Esophagus squamous epithelium (tissue), 5 donors: ENCODE measurements at places on chromosomes 3 and 15. TPM values are rescaled to one million over a fixed set of nuclear protein-coding genes. Genes with fewer than 3 reads are reported as not detected.
A peak's percentile ranks its signal among the peaks of the same experiment; 100 is the strongest.

Gene SEMA3G
- 4.6 TPM for total RNA-seq

Gene TUSC7
- not detected for total RNA-seq

DNA sequence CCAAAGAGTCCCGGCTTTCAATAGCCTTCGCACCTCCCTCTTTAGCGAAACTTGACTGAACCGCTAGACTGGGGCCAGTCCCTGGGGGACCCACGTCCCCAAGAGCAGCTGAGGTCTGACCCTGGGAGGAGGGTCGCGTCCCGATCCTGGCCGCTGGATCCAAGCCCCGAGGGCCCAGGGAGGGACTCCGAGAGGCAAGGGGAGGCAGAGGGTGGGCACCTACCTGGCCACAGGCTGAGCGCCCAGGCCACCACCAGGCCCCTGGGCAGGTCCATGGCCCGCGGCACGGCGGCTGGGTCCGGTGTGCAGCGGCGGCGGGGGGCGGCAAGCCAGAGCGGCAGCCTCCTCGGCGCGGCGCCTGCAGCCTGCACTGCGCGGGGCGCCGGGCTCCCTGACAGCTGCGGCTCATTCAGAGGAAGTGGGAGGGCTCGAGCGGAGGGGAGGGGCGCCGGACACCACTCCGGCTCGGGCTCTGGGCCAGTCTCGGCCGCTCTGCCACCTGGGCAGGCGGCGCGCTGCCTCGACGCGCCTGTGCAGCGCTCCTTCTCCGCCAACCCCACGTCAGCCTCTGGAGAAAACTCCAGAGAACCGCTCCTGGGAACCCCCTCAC lies at the start of gene ITGA11:
Gene ITGA11 (minus strand): TSS at position 372 of the 610 bp plus-strand sequence. CDS start 97 bp downstream, at position 275.
- H3K4me1 ChIP-seq = peaks cover 20% of the 10 kb centered on the region
- no peak for DNase-seq
- peak within 1 kb of the TSS; percentile 62 for H3K4me3 ChIP-seq
- H3K36me3 ChIP-seq = no peaks in the 10 kb centered on the region
- H3K27me3 ChIP-seq = peaks cover 93% of the 10 kb centered on the region

DNA sequence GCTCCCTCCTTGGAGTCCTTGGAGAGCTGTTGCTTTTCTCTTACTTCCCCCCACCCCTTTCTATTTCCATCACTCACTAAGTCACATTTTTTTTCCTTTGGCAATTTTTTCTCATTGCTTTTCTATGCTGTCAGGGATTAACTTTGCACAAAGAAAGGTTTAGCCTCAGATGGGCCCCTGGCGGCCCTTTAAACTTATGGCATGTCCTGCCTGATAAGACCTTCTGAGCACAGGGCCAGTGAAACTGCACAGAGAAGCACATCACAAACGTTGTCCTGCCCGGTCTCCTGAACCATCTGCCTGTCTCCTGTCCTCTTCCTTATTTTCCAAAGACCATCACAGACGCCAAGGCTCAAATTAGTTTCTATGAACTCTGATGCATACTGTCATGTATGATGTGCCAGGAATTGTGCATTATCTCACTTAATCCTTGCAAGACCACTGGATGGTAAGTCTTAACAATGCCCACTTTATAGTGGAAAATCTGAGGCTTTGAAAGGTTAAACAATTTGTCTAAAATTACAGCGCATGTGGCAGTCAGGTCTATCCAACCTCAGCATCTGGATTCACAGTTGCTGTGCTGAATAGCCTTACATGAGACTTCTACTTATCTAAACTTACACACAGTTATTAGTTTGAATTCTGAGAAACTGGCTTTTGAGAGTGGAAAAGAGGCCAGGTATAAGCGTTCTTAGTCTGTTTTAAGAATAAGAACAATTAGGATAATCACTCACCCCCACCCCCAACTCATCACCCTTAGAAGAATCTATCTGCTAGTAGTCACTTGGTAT lies 648.1 kb downstream of the NTRK3 start:
- no peak overlapping the region for H3K27ac ChIP-seq
- H3K4me1 ChIP-seq = peaks cover 8% of the 10 kb centered on the region
- DNase-seq = no peak
- H3K36me3 ChIP-seq = no peaks in the 10 kb centered on the region
- H3K27me3 ChIP-seq = no peaks in the 10 kb centered on the region
- no peak overlapping the region for H3K4me3 ChIP-seq

GRCh38 chr15:27686971-27687370 lies 412.1 kb downstream of the OCA2 start:
- H3K4me1 ChIP-seq = no peaks in the 10 kb centered on the region
- no peak overlapping the region for H3K4me3 ChIP-seq
- H3K36me3 ChIP-seq = no peaks in the 10 kb centered on the region
- H3K27me3 ChIP-seq = no peaks in the 10 kb centered on the region
- H3K27ac ChIP-seq = no peak overlapping the region

DNA sequence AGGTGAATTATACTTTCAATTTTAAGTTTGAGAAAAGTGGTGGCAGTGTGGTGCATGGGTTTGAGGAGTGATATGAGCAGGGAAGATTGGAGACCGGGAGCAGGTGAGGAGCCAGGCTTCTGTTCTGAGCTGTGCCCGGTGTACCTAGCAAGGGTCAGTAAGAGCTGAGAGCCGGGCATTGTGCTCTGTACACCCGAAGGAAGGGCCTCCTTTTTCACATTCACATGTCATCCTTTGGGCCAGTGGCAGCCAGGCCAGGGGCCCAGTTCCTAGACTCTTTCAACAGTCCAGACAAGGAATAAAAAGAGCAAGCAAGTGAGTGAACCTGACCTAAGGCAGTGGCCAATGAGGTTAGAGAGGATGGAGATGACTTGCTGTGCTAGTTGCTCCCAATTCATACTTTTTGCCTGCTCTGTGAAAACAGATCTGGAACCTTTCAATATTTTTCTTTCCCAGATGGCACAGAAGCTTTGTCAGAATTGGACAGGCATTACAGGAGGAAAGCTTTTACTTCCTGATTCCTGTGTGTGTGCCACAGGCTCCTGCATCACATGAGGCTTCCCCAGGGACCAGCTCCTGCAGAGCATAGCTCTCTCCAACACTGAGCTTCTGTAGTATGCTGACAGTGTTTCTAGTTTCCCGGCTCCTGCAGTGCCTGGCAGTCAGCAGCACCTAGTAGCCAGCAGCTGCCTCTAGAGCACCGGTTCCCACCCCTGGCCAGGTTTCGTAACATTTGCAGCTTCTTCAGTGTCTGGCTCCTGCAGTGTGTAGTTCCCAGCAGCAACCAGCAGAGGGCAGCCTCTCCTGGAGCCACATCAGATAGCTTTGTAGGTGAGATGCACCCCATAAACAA lies 5.3 kb upstream of the TRA2B start:
- peaks cover 14% of the 10 kb centered on the region for H3K4me1 ChIP-seq
- H3K4me3 ChIP-seq = no peak overlapping the region
- peak overlapping the region; percentile 26 for H3K27ac ChIP-seq
- no peaks in the 10 kb centered on the region for H3K27me3 ChIP-seq
- DNase-seq = peak; percentile 26

DNA sequence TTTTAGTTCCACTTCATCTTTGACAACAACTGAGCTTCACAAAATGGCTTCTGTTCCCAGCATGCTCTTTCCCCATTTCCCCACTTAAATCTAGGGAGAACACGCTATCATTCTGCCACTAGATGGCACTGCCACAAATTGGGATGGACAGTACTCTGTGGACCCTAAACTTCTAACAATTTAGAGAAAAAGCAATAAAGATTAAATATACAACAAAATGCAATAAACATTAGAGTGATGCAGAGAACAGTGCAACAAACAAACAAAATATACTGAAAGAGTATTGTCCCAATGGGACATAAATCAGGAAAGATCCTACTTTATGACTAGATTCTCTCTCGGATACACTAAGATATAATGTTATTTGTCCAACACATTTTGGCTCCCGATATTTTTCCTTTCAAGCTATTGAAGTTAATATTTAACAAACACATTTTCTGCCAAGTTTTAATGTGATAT lies 169.7 kb upstream of the TMCO5A start:
- no peaks in the 10 kb centered on the region for H3K27me3 ChIP-seq
- DNase-seq = no peak
- no peak overlapping the region for H3K4me3 ChIP-seq
- H3K27ac ChIP-seq = no peak overlapping the region
- H3K4me1 ChIP-seq = no peaks in the 10 kb centered on the region

DNA sequence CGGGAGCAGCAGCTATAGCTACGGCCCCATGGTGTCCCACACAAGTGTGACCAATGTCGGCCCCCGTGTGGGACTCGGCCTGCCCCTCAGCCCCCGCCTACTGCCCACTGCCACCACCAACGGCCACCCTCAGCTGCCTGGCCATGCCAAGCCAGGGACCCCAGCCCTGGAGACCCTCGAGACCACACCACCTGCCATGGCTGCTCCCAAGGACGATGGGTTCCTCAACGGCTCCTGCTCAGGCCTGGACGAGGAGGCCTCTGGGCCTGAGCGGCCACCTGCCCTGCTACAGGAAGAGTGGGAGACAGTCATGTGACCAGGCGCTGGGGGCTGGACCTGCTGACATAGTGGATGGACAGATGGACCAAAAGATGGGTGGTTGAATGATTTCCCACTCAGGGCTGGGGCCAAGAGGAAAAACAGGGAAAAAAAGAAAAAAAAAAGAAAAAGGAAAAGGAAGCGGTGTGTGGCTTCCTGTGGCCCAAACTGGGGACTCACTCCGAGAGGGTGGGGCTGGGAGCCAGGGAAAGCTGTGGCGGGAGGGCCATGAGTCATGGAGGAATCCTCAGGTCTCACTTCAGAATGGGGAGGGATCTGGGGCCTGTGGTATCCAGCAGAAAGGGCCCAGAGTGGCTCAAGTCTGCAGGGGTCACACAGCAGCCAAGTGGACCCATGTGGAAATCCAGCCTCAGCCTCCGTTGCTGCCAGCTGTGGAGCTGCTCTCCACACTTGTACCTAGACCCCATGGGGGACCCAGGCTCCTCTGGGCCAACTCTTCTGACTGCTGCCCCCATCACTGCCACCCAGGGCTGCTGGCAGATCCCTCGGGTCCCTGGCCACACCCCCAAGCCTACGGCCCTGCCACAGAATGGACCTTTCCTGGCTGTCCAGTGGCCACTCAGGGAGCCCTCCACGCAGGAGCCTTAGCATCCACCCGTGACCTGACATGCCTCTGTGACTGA lies 26.1 kb downstream of the PTH1R start:
- no peaks in the 10 kb centered on the region for H3K27me3 ChIP-seq
- H3K4me1 ChIP-seq = peaks cover 14% of the 10 kb centered on the region
- H3K36me3 ChIP-seq = no peaks in the 10 kb centered on the region
- no peak overlapping the region for H3K27ac ChIP-seq
- DNase-seq = no peak

GRCh38 chr3:194225418-194225812 lies 89.5 kb downstream of the HES1 start:
- H3K36me3 ChIP-seq = no peaks in the 10 kb centered on the region
- no peak for DNase-seq
- H3K27me3 ChIP-seq = peaks cover 12% of the 10 kb centered on the region

DNA sequence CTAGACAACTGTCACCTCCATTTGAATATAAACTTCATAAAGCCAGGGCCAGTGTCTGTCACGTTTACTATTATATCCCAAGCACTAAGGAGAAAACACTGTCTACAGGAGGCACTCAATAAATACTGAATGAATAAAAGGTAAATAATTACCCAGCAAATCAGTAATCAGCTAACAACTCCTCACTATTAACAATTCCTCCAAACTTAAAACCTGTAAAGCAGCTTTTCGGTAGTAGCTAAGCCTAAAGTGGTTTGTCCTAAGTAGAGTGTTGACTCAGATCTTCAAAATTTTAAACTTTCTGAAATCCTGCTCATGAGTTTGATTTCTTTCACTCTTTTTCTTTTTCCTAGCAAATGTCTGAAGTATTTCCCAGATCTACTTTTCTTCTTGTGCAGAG lies 39.9 kb downstream of the C3orf80 start:
- no peaks in the 10 kb centered on the region for H3K36me3 ChIP-seq
- no peaks in the 10 kb centered on the region for H3K27me3 ChIP-seq
- H3K4me3 ChIP-seq = no peak overlapping the region
- no peak for DNase-seq

DNA sequence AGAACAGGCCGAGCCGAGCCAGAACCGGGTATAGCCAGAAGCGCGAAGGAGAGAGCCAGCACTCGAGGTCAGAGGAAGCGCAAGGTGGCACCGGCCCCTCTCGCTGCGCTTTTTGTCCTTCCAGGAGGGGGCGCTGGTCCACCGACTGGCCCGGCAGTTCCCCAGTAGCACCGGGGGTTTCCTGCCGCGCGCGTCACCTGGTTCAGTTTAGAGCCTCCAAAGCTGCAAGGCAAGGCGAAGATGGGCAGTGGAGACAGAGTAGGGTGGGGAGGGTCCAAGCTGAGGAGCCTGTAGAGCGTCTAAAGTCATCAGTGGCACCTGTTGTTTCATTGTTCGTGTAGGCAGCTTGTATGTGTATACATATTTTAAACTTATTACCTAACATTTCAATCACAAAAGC lies 7.6 kb upstream of the NR2E3 start:
- no peaks in the 10 kb centered on the region for H3K36me3 ChIP-seq
- no peak overlapping the region for H3K27ac ChIP-seq
- peaks cover 15% of the 10 kb centered on the region for H3K4me1 ChIP-seq

DNA sequence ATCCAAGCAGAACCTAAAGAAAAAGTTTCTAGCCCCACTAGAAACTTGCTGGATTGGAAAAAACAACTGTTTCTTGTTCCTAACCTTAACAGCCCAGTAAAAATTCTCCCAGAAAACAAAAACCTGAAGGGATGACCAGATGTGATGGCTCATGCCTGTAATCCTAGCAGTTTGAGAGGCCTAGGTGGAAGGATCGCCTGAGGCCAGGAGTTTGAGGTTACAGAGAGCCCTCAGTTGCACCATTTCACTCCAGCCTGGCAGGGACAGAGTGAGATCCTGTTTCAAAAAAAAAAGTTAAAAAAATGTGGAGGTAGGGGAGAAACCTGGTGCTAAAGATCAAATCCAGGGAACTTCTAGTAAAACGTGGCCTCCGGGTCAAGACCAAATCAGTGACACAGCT lies 38.6 kb upstream of the RAF1 start:
- H3K4me3 ChIP-seq = no peak overlapping the region
- H3K4me1 ChIP-seq = peaks cover 27% of the 10 kb centered on the region
- no peaks in the 10 kb centered on the region for H3K27me3 ChIP-seq
- no peak for DNase-seq
- no peaks in the 10 kb centered on the region for H3K36me3 ChIP-seq

DNA sequence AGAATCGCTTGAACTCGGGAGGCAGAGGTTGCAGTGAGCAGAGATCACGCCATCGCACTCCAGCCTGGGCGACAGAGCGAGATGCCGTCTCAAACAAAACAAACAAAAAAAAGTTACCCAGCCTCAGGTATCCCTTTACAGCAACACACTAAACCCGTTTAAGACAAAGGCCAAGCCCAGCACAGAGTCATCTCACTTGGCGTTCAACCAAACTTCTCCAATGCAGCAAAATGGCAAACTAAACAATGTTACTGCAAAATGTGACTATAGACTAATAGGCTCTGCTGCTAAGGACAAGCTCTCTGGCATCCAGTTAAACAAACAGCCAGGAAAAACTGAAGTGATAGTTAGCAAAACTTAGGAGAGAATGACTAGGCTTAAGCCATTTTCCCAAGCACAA lies 6.4 kb upstream of the FAM219B start:
- DNase-seq = no peak
- H3K4me3 ChIP-seq = no peak overlapping the region
- no peaks in the 10 kb centered on the region for H3K4me1 ChIP-seq
- H3K27me3 ChIP-seq = no peaks in the 10 kb centered on the region
- H3K27ac ChIP-seq = no peak overlapping the region
- peaks cover 29% of the 10 kb centered on the region for H3K36me3 ChIP-seq

- DNase-seq = no peak
- H3K4me3 ChIP-seq = no peak overlapping the region
- no peaks in the 10 kb centered on the region for H3K27me3 ChIP-seq
- H3K36me3 ChIP-seq = no peaks in the 10 kb centered on the region
These were observed 540.2 kb downstream of the NAALADL2 start for GRCh38 chr3:175399156-175399840.
